Umbilical cord (tissue), 2 donors: ENCODE measurements at places on chromosomes 1 and 21.

DNA sequence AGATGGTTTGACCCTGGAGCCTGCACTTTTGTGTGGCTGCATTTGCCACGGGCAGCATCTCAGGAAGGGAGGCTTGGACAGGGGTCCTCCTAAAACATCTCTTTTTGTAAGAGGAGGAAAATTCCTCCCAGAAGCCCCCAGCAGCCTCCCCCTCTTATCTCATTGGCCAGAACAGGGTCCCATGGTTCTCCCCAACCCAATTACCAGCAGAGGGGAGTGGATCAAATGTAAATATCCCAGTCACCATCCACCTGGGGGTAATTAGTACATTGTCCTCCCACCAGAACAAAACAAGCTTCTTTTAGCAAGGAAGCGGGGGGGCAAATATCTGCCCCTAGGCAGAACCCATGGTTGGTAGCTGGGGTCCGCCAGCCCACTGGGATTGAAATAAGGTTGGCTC, 44.7 kb upstream of the TENT5B start:
- DNase-seq = no peak

DNA sequence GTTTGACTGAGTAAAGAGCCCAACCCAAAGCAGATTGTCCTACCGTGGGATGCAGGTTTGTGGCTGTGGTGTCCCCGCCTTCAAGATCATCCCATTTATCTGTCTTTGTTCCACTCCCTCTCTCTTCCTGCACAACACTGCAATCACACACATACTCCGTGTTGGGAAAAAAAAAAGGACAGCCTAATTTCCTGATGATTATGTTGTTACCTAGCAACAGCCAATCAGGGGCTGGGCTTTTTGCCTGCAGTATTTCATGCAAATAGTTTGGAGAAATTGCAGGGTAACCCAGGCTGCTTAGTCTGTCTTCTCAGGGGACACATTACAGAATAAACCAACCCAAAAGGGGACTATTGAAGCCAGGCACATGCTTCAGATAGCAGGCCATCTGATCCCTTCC, 38.3 kb downstream of the PHC2 start:
- peak; percentile 15 for DNase-seq

- DNase-seq = peak; percentile 54
Observed at GRCh38 chr1:212635141-212635631, 26.6 kb downstream of the ATF3 start.

DNA sequence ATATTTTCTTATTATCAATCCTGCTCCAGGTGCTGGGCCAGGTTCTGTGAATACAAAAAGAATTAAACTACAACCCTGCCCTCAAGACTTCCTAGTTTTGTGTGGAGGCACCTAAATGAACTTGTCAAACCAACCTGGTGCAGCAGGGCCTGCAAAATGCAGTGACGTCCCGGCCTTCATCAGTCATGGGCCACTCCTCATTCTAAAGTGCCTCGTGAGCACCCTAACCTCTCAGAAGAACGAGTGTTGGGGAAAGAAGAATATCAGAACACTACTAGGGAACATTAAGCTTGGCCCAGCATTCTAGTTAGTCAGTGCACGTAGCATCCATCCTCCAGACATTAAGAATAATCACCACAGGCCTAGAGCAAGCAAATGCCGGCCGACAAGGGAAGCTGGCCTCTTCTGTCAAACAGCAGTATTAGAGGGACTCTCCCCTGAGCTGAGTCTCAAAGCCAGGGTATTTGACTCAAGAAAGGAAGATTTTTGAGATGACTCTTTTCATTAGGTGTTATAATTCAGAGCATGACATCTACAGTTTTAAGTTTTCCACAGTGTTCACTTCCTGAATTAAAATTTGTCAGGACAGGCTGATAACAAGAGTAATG, 137.9 kb downstream of the SLC45A1 start:
- DNase-seq = peak; percentile 90

GRCh38 chr1:171345536-171345935, 31.6 kb downstream of the FMO4 start:
- no peak for DNase-seq

DNA sequence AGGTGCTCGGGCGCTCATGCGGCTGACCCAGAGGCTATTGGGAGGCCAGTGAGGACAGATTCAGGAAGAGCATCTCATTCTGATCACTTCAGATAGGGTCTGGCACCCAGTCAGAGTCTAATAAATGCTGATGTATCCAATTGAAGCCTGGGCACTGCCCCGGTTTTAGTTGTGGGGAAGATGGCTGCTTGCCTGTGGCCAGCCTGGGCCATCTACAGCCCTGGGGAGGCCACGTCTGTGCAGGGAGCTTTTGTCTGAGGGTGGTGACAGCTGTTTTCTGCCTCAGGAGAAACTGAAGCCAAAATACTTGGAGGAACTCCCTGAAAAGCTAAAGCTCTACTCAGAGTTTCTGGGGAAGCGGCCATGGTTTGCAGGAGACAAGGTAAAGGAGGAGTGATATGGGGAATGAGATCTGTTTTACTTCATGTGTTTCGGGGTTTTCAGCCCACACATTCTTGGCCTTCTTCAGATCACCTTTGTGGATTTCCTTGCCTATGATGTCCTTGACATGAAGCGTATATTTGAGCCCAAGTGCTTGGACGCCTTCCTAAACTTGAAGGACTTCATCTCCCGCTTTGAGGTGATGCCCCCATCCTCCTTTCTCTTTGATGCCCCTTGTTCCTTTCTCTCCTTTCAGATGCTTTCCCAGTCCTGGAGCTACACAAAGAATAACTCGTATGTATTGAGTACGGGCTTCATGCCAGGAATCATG, 2.8 kb downstream of the GSTM5 start:
- DNase-seq = no peak

GRCh38 chr1:99806882-99807281, 40.4 kb upstream of the FRRS1 start:
- no peak for DNase-seq
